H9 (cell line): ENCODE measurements at places on chromosomes 2 and 18. TPM values are rescaled to one million over a fixed set of nuclear protein-coding genes. Genes with fewer than 3 reads are reported as not detected.

Gene PROKR1
- total RNA-seq, result 1.5 TPM in 2 replicates

Gene CAVIN2
- not detected in 2 replicates for total RNA-seq

DNA sequence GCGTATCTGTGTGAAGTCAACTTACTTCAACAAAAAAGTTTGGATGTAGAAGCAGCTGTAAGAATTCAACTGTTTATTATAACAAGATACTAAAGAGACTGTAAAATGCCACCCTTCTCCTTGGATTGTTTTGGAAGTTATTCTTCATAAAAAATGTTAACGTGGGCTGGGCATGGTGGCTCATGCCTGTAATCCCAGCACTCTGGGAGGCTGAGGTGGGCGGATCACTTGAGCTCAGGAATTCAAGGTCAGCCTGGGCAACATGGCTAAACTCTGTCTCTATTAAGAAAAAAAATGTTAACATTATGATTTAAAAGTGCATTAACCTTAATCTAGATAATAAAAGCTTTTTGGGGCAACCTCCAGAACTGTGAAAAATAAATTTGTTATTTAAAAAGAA lies 7.7 kb downstream of the CIAO1 start:
- peaks cover 72% of the 10 kb centered on the region for H3K36me3 ChIP-seq
- no peaks in the 10 kb centered on the region for H3K27me3 ChIP-seq
- no peak for DNase-seq
- no peaks in the 10 kb centered on the region for H3K4me1 ChIP-seq
- H3K4me3 ChIP-seq, result no peak overlapping the region

DNA sequence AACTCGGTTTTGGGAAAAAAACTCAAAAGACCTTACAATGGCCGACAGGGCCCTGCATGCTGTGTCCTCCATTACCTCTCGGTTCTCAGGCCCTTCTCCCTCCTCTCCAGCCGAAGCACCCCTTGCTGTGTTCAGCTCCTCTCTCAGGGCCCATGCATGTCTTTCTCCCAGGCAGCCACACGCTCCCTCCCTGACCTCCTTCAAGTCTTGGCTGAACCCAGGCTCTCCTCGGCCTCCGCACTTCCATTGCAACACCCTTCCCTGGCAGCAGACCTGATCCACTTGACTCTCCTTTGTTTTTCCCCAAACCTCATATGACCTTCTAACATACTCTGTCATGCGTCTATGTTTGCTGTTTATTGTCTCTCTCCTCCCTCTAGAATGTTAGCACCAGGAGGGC lies 114.0 kb downstream of the CYP26B1 start:
- no peaks in the 10 kb centered on the region for H3K4me1 ChIP-seq
- H3K4me3 ChIP-seq, result no peak overlapping the region
- no peak for DNase-seq
- no peaks in the 10 kb centered on the region for H3K36me3 ChIP-seq

DNA sequence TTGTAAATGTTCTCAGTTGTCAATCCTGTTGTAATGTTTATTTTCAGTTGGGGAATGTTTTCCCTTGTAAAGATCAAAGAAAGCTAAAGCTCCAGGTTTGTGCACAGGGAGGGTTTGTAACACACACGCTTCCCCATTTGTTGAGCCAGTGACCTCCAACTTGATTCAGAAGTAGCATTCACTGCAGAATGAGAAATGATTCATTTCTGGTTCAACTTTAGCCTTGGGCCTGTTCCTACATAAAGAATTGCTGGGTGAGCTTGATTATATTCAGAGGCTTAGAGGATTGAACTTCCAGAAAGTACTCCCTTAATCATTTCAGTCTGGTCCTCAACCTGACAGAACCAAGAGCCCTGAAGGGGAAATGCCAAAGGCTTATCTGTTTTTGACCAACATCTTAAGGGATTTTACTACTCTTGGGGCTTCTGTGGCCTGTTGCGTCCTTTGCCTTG lies 70.6 kb upstream of the CAVIN2 start:
- H3K4me1 ChIP-seq, result peaks cover 5% of the 10 kb centered on the region; the same call in 1 of the 2 replicates
- no peaks in the 10 kb centered on the region for H3K27me3 ChIP-seq
- no peak for DNase-seq
- H3K36me3 ChIP-seq, result peaks cover under 1% of the 10 kb centered on the region; the same call in 1 of the 2 replicates

- H3K27me3 ChIP-seq, result no peaks in the 10 kb centered on the region; the same call in 1 of the 2 replicates
- H3K27ac ChIP-seq, result no peak overlapping the region
- no peak for DNase-seq
- H3K4me3 ChIP-seq, result no peak overlapping the region
Observed at GRCh38 chr2:72894514-72894913, 7.3 kb downstream of the SPR start.

DNA sequence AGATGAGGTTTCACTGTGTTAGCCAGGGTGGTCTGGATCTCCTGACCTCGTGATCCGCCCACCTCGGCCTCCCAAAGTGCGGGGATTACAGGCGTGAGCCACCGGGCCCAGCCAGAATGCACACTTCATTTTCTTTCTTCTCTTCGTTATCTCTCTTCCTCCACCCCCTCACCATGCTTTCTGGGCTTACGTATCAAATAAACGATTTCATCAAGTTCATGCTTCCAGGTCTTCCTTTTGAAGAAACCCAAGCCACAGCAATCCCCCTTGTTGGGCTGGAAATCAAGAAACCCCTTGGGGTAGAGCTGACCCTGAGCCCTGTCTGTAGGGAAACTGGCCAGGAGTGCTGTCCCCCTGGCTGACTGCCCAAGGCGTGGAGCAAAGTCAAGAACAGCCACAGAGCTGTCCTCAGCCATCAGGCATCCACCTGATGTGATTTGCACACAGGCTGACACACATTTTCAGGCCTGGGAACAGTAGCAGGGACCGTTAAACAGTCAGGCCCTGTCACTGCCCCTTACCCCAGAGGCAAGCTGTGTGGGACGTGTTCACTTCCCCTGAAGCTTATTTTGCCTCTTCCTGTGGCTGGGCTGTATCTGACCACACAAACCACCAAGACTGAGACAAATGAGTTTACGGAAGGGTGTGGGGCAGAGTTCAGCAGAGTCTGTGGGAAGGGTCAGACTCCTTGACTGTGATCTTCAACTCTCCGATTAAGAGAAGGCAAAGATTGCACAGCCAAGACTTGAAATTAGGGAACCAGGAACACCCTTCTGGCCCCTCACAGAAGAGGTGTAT lies 15.1 kb upstream of the NMUR1 start:
- H3K27ac ChIP-seq, result no peak overlapping the region
- H3K4me1 ChIP-seq, result no peaks in the 10 kb centered on the region
- H3K36me3 ChIP-seq, result no peaks in the 10 kb centered on the region; the same call in 1 of the 2 replicates

Gene FMNL2
- total RNA-seq, result 30.3 and 33.6 TPM in 2 replicates

Gene RAPGEF4
- 1.4 and 1.5 TPM in 2 replicates for total RNA-seq

- H3K36me3 ChIP-seq, result no peaks in the 10 kb centered on the region
- H3K27me3 ChIP-seq, result no peaks in the 10 kb centered on the region
- no peak overlapping the region for H3K27ac ChIP-seq
- no peak for DNase-seq
Observed at GRCh38 chr2:224146356-224147160, 107.5 kb upstream of the SERPINE2 start.

DNA sequence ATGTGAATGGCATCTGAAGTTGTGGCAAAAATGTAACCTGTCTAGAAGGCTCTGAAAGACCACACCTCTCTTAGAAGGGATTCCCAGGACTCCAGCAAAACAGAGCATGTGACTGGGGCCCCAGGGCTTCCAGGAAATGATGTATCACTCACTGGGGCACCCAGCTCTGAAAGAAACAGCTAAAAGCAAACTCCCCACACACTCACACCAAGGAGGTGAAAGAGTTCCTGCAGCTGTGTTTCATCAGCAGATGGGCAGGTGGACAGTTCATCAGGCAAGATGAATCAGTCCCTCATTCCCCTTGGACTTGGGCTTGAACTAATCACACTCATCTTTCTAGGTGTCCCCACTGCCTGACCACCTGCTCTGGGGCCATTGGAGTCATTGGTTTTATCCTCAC lies 76.2 kb downstream of the CCBE1 start:
- no peak overlapping the region for H3K27ac ChIP-seq
- no peaks in the 10 kb centered on the region for H3K27me3 ChIP-seq
- no peak overlapping the region for H3K4me3 ChIP-seq
- DNase-seq, result no peak
- H3K4me1 ChIP-seq, result no peaks in the 10 kb centered on the region

DNA sequence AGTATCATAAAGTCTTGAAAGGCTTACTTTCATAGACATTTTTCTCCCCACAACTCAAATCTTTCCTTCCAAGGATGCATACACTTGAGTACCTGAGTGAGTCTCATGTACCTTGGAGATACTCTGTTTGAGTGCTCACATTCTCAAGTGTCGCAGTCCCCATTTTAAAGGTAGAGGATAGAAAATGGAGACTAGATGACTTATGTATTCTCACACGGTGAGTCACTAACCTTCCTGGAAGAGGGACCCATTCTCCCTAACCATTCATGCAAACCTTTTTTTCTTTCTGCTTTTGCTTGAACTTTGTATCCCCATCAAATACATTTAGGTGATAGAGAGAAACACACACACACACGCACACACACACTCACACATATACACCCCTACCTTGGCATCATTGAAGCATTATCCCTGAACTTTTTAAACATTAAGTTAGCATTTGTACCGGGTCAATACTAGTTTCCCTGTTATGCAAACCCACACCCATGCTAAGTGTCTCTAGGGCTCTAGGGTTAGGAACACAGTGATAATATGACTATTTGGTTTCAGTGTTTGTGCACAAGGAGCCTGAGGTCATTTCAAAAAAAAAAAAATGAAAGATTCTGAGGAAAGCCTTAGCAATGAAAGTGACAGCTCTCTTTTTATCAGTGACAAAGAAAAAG lies 236.2 kb downstream of the IKZF2 start:
- no peaks in the 10 kb centered on the region for H3K27me3 ChIP-seq
- H3K27ac ChIP-seq, result no peak overlapping the region
- H3K4me3 ChIP-seq, result no peak overlapping the region
- no peaks in the 10 kb centered on the region for H3K4me1 ChIP-seq
- H3K36me3 ChIP-seq, result no peaks in the 10 kb centered on the region

GRCh38 chr2:100606726-100607343 lies 44.0 kb downstream of the PDCL3 start:
- peaks cover 3% of the 10 kb centered on the region; the same call in 1 of the 2 replicates for H3K4me1 ChIP-seq
- no peak overlapping the region for H3K4me3 ChIP-seq
- no peaks in the 10 kb centered on the region for H3K36me3 ChIP-seq
- peak; percentile 69 for DNase-seq
- H3K27ac ChIP-seq, result no peak overlapping the region

GRCh38 chr2:114222344-114222743 lies 220.1 kb upstream of the DPP10 start:
- H3K27me3 ChIP-seq, result no peaks in the 10 kb centered on the region
- H3K36me3 ChIP-seq, result no peaks in the 10 kb centered on the region

DNA sequence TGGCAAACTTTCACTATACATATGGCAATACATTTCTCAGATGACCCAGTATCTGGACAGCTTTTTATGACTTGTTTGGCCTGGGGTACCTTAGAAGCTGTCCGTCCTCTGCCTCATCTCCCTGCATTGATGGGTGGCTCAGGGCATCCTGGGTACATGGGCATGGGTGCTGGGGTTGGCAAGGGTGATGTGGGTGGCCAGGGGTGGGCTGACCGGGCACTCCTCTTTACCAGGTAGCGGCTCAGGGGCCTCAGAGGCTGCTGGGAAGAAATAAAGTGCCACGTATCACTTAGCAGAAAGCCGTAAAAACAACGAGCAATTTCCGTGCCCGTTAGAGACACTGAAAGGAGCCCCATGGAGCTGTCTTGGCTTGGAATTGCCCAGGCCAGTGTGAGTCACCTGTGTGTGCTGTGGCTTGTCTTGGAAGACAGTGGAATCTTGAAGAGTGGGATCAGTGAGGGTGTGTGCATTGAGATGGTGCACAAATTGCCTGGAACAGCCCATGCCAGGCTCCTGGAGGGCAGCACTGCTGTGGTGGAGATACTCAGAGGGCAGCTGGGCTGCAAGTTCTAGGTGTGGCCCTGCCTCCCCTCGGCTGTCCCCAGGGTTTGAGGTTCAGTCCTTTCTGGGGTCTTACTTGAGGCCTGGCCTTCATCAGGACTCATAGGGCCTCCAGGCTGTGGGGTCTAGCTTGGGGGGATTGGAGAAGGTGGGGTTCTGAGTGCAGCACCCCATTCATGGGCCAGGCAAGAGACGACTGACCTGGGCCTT lies 88.8 kb downstream of the FHOD3 start:
- H3K27ac ChIP-seq, result no peak overlapping the region
- no peaks in the 10 kb centered on the region for H3K4me1 ChIP-seq
- H3K4me3 ChIP-seq, result no peak overlapping the region
- DNase-seq, result no peak

Gene SCYGR4
- not detected in 2 replicates for total RNA-seq

Gene CCL20
- total RNA-seq, result not detected in 2 replicates

Gene CD28
- not detected in 2 replicates for total RNA-seq

- no peak for DNase-seq
- no peak overlapping the region for H3K27ac ChIP-seq
- peaks cover 3% of the 10 kb centered on the region; the same call in 1 of the 2 replicates for H3K36me3 ChIP-seq
- no peaks in the 10 kb centered on the region; the same call in 1 of the 2 replicates for H3K4me1 ChIP-seq
- H3K27me3 ChIP-seq, result no peaks in the 10 kb centered on the region; the same call in 1 of the 2 replicates
Observed at GRCh38 chr2:64318476-64318748, 135.6 kb upstream of the LGALSL start.

Gene PLA2R1
- 0.70 and 0.83 TPM in 2 replicates for total RNA-seq

- peaks cover 2% of the 10 kb centered on the region; the same call in 1 of the 3 replicates for H3K36me3 ChIP-seq
- no peak for DNase-seq
- no peak overlapping the region for H3K4me3 ChIP-seq
- H3K4me1 ChIP-seq, result peaks cover 4% of the 10 kb centered on the region; the same call in 1 of the 2 replicates
Observed at GRCh38 chr2:44615950-44616518, 254.3 kb downstream of the CAMKMT start.

DNA sequence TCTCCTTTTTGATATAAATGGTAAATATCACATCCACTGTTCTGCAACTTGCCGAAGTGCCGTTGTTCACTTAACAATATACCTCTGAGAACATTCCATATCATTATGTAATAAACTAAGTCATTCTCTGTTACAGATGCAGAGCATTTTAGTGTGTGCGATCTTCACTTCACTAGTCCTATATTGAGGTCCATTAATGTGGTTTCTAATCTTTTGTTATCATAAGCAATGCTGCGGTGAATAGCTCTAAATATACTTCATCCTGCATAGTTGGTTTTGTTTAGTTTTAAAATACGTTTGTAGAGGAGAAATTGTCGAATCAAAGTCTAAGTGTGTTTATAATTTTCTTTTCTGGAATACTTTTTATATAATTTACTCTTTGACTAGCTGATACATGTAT lies 280.3 kb upstream of the TRIB2 start:
- H3K4me3 ChIP-seq, result no peak overlapping the region
- H3K4me1 ChIP-seq, result no peaks in the 10 kb centered on the region
- H3K36me3 ChIP-seq, result no peaks in the 10 kb centered on the region
- H3K27ac ChIP-seq, result no peak overlapping the region
- no peaks in the 10 kb centered on the region for H3K27me3 ChIP-seq

Gene SRD5A2
- total RNA-seq, result not detected in 2 replicates

Gene HOXD11
- total RNA-seq, result not detected in 2 replicates

GRCh38 chr18:64097497-64097896 lies 51.4 kb downstream of the LINC00305 start:
- no peak overlapping the region for H3K27ac ChIP-seq
- H3K4me3 ChIP-seq, result no peak overlapping the region
- no peaks in the 10 kb centered on the region; the same call in 1 of the 2 replicates for H3K4me1 ChIP-seq
- no peak for DNase-seq
- no peaks in the 10 kb centered on the region for H3K27me3 ChIP-seq
- no peaks in the 10 kb centered on the region for H3K36me3 ChIP-seq
